ENCODE measurements at places on chromosomes 5 and 9. TPM values are rescaled to one million over a fixed set of nuclear protein-coding genes. Genes with fewer than 3 reads are reported as not detected.

GFI1B gene
- total RNA-seq: not detected

PAPPA gene
- total RNA-seq: 0.51 TPM

ANKRD34B gene
- total RNA-seq: not detected

DRD1 gene
- not detected for total RNA-seq

KLHL3 gene
- 10.5 TPM for total RNA-seq

NOL6 gene
- total RNA-seq: 7.9 TPM

HMMR gene
- not detected for total RNA-seq

FAM200C gene
- 26.5 TPM for total RNA-seq

DNA sequence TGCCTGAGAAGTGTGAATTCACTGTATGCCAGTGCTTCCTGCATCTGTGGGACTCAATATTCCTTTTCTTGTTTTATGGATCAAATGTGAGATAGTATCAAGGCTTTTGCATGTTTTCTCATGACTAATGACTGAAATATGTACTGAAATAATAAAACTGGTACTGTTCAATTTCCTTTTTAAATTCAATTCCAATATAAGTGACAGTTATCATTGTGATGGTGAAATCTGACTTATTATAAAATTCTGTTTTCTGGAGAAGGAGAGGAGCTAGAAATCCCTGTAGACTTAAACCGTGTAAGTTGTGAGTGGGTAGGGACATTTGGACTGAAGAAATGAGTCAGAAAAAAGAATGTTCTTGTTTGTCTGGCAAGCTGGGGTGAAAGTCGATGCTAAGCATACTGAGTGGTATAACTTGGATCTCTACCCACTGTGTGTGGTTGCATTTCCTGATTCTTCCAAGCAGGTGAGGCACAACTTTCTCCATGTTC, 245.2 kb downstream of the EFNA5 start:
- no peak for DNase-seq
- H3K36me3 ChIP-seq: no peaks in the 10 kb centered on the region
- H3K27ac ChIP-seq: no peak overlapping the region

- no peak overlapping the region for H3K27ac ChIP-seq
- DNase-seq: no peak
- no peaks in the 10 kb centered on the region for H3K36me3 ChIP-seq
These were observed 153.6 kb downstream of the TMC1 start for GRCh38 chr9:72674961-72675360.

GRCh38 chr5:11904265-11904906, at the start of gene CTNND2:
TSS of gene CTNND2 (minus strand) at chr5:11904446. CDS start at chr5:11903853, 593 bp downstream.
- no peak for DNase-seq
- H3K4me1 ChIP-seq: no peaks in the 10 kb centered on the region
- no peak within 1 kb of the TSS for H3K27ac ChIP-seq
- peaks cover 17% of the 10 kb centered on the region for H3K27me3 ChIP-seq
- H3K36me3 ChIP-seq: no peaks in the 10 kb centered on the region

- peaks cover 6% of the 10 kb centered on the region for H3K4me1 ChIP-seq
- H3K27me3 ChIP-seq: no peaks in the 10 kb centered on the region
- no peak for DNase-seq
- no peak overlapping the region for H3K27ac ChIP-seq
- no peak overlapping the region for H3K4me3 ChIP-seq
These were observed 25.0 kb downstream of the RGS3 start for GRCh38 chr9:113488490-113488889.

GRCh38 chr5:13629218-13629617, 315.3 kb downstream of the DNAH5 start:
- H3K4me3 ChIP-seq: no peak overlapping the region
- no peaks in the 10 kb centered on the region for H3K27me3 ChIP-seq
- DNase-seq: no peak
- H3K36me3 ChIP-seq: no peaks in the 10 kb centered on the region

- H3K27ac ChIP-seq: no peak overlapping the region
- DNase-seq: no peak
- H3K4me3 ChIP-seq: no peak overlapping the region
These were observed 170.4 kb downstream of the FOCAD start for GRCh38 chr9:20854444-20854843.

DNA sequence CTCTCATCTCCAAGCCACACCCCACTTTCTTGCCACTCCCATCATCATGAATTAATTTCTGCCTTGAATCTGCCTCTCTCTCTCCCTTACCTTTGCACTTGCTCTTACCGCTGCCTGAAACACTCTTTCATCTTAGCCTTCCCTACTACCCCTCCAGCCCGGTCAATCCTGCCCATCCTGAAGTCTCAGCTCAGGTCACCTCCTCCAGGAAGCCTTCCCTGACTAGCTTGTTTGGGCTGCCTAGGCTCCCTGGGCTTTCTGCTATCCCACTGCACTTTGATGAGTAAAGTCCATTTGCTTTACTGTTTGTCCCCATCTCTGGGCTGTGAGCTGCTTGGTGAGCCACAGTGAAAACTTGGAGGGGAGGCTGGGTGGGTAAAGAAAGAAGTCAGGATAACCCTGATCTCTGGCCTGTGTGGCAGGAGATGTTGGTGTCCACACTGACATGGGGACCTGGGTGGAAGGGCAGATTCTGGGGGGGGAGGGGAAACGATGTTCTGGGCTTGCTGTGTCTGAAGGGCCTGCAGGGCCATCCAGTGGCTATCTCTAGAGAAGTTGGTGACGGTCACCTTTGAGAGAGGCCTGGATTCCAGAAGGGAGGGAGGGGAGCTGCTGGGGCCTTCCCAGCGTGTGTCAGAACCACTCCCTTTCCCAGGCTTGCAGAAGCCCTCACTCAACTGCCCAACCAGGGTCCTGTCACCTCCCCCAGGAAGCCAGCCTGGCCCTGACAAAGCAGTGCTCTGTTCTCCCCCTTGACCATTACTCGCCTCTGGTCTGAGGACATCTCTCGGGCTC, 75.0 kb upstream of the DAB2IP start:
- no peaks in the 10 kb centered on the region for H3K4me1 ChIP-seq
- H3K4me3 ChIP-seq: no peak overlapping the region
- DNase-seq: no peak

GRCh38 chr9:136545965-136546696, at the start of gene NOTCH1:
TSS of gene NOTCH1 (minus strand) at chr9:136546048. CDS start at chr9:136545786, 262 bp downstream.
- peak within 1 kb of the TSS; percentile 91 for H3K27ac ChIP-seq
- DNase-seq: peak; percentile 92
- no peaks in the 10 kb centered on the region for H3K27me3 ChIP-seq
- no peaks in the 10 kb centered on the region for H3K36me3 ChIP-seq

DNA sequence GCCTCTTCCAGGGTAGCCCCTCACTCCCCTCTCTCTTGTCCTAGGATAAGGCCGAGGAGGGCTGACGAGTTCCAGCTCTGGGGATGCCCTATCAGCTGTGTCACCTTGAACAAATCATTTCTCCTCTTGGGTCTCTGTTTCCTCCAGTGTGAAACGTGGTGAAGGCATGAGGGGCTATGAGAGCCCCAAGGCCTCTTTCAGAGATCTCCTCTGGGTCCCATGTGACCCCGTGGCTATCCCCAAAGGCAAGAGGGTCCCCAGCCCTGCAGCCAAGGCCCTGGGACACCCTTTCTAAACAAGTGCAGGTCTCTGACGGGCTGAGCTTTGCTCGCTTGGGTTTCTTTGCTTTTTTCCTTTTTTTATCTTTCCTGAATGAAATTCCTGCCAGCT, 25.5 kb upstream of the SPTLC1 start:
- H3K4me1 ChIP-seq: no peaks in the 10 kb centered on the region
- H3K36me3 ChIP-seq: no peaks in the 10 kb centered on the region
- H3K4me3 ChIP-seq: peak overlapping the region; percentile 43
- H3K27me3 ChIP-seq: no peaks in the 10 kb centered on the region
- no peak for DNase-seq
- H3K27ac ChIP-seq: peak overlapping the region; percentile 81

DNA sequence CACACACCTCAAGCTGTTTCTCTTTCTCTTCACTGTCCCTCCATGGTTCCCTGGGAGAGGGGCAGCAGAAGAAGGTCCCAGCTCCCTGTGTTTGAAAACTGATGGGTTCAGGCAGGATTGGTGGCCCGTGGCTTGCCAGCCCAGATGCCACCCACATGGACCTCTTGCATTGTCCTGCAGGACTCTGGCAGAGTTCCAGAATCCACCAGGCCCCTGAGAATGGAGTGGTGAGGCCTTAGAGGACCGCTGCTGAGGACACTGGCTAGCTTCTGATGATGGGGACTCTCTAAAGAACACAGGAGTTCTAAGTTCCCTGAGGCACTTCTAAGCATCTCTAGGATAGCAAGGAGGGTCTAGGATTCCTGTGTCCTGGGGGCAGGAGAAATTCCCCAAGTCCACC, 24.8 kb downstream of the CTSL start:
- no peaks in the 10 kb centered on the region for H3K4me1 ChIP-seq
- no peak overlapping the region for H3K27ac ChIP-seq
- no peaks in the 10 kb centered on the region for H3K27me3 ChIP-seq
- no peak overlapping the region for H3K4me3 ChIP-seq
- no peak for DNase-seq
- no peaks in the 10 kb centered on the region for H3K36me3 ChIP-seq

DNA sequence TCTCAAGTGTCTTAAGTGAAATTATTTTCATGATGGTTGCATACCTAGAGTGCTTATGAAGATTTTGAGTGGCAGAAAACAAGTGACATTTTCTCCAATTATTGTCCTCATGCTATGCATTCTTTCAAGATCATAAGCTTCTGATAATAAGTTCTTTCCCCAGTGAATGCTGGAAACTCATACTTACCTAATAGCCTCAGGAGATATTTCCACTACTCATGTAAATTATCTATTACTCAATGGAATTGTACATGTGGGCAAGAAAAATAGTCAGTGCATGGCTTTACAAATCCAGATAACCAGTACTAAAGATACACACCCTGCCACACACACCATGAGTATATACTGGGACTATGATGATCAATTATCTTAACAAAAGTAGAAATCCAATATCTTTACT, 1219.4 kb upstream of the C9orf72 start:
- DNase-seq: no peak
- no peaks in the 10 kb centered on the region for H3K36me3 ChIP-seq
- no peak overlapping the region for H3K27ac ChIP-seq
- no peaks in the 10 kb centered on the region for H3K4me1 ChIP-seq
- H3K27me3 ChIP-seq: no peaks in the 10 kb centered on the region

DNA sequence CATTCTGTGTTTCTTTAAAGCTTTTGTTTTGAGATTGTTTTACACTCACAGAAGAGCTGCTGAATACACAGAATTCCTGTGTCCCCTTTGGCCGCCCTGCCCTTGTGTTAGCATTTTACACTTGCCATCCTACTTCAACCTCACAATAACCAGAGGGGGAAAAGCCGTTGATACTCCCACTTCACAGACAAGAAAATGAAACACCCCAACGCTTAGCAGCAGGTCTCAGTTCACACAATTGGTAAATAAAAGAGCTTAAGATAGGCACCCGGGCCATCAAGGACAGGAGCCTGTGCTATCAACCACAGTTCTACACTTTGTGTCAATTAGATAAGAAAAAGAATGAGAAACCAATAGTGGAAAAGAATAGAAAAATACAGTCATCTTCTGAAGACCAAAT, 178.0 kb downstream of the SYK start:
- H3K27me3 ChIP-seq: no peaks in the 10 kb centered on the region
- H3K27ac ChIP-seq: no peak overlapping the region
- H3K4me1 ChIP-seq: no peaks in the 10 kb centered on the region

DNA sequence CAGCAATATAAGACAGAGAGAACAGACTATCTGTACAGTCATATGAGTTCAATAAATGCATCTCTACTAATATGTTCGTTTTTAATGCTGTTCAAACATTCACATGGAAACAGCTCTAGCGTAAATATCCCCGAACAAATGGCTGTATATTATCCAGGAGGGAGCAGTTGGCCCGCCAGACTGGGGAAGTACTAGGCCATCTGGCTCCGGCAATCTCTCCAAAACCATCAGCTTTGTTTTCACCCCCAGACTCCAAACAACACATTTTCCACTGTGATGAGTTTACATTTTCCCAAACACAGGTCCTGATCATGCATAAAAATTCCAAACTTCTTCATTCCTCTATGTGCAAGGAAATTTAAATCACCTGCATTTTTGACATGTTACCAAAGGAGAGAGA, 8.7 kb downstream of the EBF1 start:
- H3K4me1 ChIP-seq: no peaks in the 10 kb centered on the region
- H3K27ac ChIP-seq: peak overlapping the region; percentile 98
- no peak for DNase-seq
- no peaks in the 10 kb centered on the region for H3K36me3 ChIP-seq
- no peak overlapping the region for H3K4me3 ChIP-seq

DNA sequence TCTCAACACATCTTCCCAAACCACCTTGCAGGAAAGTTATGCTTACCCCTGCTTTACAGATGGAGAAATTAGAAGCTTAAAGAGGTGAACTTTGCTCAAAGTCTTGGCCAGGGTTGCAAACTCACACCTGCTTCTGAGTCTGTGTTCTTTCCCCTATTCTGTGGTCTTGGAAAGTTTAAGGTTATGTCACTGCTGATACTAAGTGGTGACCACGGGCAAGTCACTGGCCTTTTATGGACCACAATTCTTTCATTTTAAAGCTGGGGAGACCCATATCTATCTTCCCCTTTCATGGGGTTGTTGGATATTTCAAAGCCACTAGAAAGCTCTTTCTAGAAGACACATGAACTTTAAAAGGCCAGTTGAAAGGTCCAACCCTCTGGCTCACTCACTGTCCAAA, 95.4 kb upstream of the KLF4 start:
- no peaks in the 10 kb centered on the region for H3K36me3 ChIP-seq
- no peaks in the 10 kb centered on the region for H3K4me1 ChIP-seq
- no peaks in the 10 kb centered on the region for H3K27me3 ChIP-seq

GRCh38 chr5:72108202-72109061, 1.2 kb downstream of the MAP1B start:
- peak; percentile 84 for DNase-seq
- peak overlapping the region; percentile 84 for H3K27ac ChIP-seq
- peak overlapping the region; percentile 67 for H3K4me3 ChIP-seq
- H3K4me1 ChIP-seq: no peaks in the 10 kb centered on the region
- no peaks in the 10 kb centered on the region for H3K36me3 ChIP-seq
- no peaks in the 10 kb centered on the region for H3K27me3 ChIP-seq

- DNase-seq: no peak
- H3K4me1 ChIP-seq: no peaks in the 10 kb centered on the region
- H3K27me3 ChIP-seq: no peaks in the 10 kb centered on the region
- H3K36me3 ChIP-seq: no peaks in the 10 kb centered on the region
These were observed 34.0 kb upstream of the AFAP1L1 start for GRCh38 chr5:149237662-149238061.

DNA sequence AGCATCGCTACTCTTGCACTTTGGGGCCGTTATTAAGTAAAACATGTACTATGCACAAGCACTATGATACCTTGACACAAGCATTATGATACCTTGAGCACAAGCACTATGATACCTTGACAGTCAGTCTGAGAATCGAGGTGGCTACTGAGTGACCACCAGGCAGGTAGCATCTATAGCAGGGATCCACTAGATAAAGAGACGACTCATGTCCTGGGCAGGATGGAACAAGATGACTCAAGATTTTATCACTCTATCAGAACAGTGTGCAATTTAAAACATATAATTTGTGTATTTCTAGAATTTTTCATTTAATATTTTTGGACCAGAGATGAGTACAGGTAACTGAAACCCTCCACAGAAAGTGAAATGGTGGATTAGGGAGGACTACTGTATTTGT, 16.9 kb downstream of the CHSY3 start:
- H3K36me3 ChIP-seq: no peaks in the 10 kb centered on the region
- H3K4me3 ChIP-seq: no peak overlapping the region
- H3K4me1 ChIP-seq: no peaks in the 10 kb centered on the region
- H3K27ac ChIP-seq: no peak overlapping the region
- DNase-seq: no peak
- no peaks in the 10 kb centered on the region for H3K27me3 ChIP-seq

All from uterus (tissue), 4 donors.